ENCODE measurements at places on chromosomes 1 and 21.

GRCh38 chr1:198534548-198535418 is 5.7 kb downstream of the ATP6V1G3 start:
- no peak for DNase-seq

- DNase-seq: no peak
Measured at GRCh38 chr1:53376742-53377437, 49.0 kb upstream of the LRP8 start.

DNA sequence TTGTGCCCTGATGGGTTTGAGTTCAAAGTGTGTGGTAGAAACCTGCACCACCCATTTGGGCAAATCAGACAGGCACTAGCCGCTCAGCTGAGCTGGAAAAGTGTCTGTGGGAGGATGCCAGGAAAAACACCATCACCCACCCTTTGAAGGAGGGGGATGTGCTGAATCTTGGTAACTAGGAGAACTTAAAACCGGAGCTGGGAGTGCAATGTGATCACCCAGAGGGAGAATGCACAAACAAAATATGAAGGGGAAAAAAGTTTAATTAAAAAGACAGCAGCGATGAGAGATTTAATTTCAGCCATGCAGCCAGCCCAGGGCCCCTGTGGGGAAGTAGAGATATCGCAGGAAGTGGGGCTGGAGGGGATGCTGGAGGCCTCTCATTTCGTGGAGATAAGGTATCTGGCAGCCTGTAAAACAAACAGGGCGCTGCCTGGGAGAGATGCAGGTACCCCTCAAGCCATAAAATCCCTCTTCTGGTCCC is 86.8 kb upstream of the BCAR3 start:
- peak; percentile 23 for DNase-seq

GRCh38 chr1:66585002-66585401 is 51.0 kb downstream of the SGIP1 start:
- no peak for DNase-seq

- no peak for DNase-seq
Measured at GRCh38 chr1:218783916-218784315, 389.8 kb upstream of the LYPLAL1 start.

DNA sequence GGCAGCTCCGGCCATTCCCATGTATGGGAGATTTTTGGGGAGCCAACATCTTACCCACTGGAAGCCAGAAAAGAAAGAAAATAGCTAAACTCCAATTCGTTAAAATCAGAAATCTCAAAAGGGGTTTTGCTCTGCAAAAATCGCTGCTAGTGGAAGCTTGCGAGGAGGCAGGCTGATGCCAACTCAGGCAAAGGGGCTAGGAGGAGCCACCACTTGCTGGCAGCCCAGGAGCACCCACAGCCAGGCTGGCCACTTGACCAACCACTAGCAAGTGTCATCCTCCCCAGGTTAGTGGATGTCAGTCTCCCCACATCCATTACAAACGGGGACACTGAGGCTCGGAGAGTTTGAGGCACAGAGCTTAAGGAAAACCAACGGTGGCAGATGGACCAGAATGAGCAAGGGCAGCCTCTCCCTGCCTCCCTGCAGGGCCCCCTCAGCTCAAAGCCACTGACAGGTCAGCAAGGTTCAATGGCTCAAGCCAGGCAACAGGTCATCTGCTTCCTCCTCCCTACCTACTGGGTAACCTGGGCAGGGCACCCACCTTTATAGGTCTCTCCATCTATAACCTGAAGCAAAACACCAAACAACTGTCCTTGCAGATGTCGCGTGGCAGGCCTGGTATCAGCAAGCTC is 10.8 kb downstream of the KCNN3 start:
- no peak for DNase-seq

- DNase-seq: no peak
Measured at GRCh38 chr1:173925306-173926242, 8.4 kb upstream of the SERPINC1 start.

DNA sequence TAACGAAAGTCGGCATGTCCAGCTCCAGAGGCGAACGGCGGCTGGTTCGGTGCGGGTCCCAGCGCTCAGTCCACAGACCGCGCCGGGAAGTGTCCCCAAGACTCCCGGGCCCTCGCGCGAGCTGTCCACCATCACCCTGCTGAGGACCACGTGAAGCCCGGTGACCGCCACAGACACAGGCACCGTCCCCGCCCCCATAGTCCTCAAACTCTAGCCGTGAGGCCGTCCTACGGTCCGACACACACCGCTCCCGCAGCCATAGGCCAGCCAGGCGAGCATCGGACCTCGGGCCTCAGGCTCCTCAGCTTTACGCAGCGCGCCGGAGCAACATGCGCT is 535 bp downstream of the SETD4 start:
- DNase-seq: no peak

- DNase-seq: no peak
Measured at GRCh38 chr1:94020764-94021579, 100.0 kb downstream of the ABCA4 start.

GRCh38 chr1:240014051-240014450 is 77.6 kb upstream of the FMN2 start:
- no peak for DNase-seq

DNA sequence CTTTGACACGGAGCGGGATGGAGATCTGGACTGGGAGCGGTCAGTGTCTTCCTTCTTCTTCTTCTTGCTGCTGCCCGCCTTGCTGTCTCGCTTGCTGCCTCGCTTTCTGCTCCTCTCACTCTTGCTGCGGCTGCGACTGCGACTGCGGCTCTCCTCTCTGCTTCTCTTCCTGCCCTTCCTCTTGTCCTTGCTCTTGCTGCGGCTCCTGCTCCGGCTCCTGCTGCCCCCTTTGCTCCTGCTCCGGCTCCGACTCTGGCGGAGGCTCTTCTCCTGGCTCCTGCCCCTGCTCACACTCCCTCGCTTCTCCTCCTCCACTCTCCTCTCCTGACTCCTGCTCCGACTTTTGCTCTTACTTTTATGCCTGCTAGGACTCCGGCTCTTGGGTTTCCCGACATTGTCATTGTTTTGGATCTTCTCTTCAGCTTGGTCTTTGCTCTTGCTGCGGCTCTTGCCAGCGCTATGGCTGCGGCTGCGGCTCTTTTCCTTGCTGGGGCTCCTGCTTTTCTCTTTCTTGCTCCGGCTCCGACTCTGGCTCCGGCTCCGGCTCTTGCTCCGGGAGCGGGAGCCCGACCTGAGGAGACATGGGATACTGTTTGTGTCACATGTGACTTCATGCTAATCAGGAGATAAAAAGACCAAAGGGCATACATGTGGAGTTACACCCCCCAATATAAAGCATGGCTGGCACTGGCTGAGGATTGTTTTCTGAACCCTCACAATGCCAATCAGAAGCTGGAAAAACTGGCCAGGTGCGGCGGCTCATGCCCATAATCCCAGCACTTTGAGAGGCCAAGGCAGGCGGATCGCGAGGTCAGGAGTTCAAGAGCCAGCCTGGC is 25.2 kb upstream of the TMEM200B start:
- DNase-seq: no peak

GRCh38 chr21:44305691-44306090 is 5.8 kb downstream of the PFKL start:
- DNase-seq: no peak

GRCh38 chr1:113534875-113535274 is 144.6 kb downstream of the MAGI3 start:
- no peak for DNase-seq

GRCh38 chr1:62978741-62979140 is 194.8 kb downstream of the ATG4C start:
- DNase-seq: no peak

GRCh38 chr1:160767395-160768294 is 28.3 kb upstream of the LY9 start:
- no peak for DNase-seq

DNA sequence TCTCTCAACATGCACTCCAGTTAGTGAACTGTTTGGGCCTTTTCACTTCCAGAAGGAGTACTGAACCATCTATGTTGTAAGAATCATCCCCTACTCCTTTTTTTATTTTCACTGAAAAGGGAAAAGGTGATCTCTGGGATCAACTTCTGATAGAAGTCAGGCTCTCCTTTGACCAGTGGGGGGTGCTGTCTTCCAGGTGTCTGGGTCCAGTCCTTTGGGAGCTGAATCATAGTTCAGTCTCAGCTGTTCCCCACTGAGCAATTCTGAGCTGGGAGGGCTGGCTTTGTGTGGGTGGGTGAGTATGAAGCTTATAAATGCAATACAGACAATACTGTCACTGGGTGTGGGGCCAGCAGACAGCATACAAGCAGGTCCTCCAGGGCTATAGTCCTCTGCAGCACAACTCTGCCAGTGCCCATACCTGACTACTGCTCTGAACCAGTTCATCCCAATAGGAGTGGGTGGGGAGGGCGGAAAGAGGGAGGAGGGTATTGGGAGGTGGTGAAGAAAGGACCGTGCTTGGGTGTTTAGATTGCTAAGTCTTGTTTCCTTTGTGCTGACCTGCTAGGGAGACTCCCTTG is 12.5 kb upstream of the SARS1 start:
- peak; percentile 67 for DNase-seq

Measured in NCI-H1694 (cell line).